HFF-Myc (cell line): ENCODE measurements at places on chromosomes 12 and 14.

- DNase-seq: no peak
Observed at GRCh38 chr12:8453796-8454195, 2.0 kb upstream of the CLEC6A start.

DNA sequence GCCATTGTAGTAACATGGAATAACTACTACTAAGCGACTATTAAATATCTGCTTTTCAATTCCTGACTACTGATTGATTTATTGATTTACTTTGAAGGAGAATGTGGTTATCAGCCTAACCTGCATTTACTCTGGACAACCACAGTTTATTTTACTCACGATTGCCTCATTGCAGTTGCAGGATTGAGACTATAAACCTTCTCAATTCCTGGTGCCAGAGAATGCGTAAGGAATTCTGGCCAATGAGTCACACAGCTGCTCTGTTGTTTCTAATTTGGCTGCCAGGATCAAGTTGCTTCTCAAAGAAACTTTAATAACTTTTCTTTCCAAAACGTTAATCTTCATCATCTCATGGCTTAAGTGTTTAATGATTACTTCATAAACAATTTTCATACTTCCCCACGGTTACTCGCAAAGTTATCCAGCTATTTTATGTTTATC, 13.1 kb upstream of the TMTC1 start:
- peak; percentile 31 for DNase-seq

DNA sequence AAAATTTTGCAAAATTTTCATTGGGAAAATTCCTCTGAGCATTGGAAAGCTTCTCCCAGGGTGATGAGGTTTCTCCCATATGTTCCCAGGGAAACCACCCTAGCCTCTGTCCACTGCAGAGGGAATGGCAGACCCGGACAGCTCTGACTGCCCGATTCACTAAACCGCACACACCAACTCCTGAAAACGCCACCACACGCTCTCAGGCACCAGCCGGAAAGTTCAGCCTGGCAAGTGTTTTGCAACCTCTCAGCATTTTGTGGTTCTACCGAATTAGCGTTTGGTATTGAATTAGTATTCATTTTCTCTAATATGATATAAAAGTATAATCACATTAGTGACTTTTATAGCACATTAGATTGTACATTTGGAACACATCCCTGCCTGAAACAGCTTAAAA, 213.4 kb downstream of the PHETA1 start:
- no peak for DNase-seq

DNA sequence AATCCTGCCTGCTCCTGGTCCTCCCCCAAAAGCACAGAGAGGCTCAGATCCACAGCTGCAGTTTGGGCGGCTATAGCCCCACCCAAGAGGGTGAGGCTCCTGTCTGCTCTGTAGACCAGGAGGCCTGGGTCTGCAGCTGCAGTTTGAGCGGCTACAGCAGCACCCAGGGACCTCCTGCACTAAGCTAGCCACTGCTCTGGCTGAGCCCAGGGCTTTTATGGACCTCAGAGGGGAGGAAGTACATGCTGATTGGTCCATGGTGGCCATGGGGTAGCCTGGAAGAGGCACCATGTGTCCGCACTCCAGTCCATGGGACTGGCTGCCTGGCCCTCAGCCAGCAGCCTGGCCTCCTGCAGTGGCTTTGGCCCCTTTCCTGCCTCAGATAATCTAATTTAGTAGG, 49.6 kb upstream of the GSC start:
- no peak for DNase-seq

DNA sequence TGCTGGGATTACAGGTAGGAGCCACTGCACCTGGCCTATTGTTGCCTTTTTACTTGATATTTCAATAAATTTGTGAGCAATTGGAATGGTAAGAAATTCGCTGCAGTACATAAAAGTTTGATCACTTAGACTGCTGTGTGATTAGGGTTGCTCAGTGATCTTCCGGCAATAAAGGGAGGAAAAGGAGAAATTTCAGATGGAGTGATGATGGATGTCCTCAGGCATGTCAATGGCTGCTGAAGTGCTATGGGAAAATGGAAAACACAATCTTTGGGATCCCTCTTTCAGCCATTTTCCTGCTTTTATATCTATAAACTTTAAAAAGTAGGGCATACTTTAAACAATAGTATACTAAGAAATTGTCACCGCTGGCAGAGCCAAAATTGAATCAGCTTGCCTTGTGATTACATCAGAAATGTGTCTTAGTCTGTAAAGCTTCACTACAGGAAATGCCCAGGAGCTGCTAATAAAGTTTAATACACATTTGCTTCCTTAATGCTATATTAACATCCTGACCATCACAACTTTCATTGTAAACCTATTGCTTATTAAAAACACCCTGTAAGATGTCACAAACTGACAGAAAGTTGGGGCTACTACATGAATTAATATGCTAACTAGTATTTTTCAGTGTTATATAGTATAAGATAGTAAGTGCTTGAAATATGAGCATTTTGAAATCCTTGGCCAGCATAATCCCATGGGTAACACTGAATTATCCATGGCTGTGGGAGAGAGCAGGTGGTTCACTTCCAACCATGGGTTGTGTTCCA, 13.7 kb upstream of the FBXL14 start:
- no peak for DNase-seq

- DNase-seq: no peak
Observed at GRCh38 chr12:2813214-2814185, 1.0 kb downstream of the ITFG2 start.

GRCh38 chr14:43165651-43166050, 1341.4 kb downstream of the FSCB start:
- no peak for DNase-seq

GRCh38 chr14:75515629-75515996, 6.7 kb upstream of the BATF start:
- DNase-seq: no peak

DNA sequence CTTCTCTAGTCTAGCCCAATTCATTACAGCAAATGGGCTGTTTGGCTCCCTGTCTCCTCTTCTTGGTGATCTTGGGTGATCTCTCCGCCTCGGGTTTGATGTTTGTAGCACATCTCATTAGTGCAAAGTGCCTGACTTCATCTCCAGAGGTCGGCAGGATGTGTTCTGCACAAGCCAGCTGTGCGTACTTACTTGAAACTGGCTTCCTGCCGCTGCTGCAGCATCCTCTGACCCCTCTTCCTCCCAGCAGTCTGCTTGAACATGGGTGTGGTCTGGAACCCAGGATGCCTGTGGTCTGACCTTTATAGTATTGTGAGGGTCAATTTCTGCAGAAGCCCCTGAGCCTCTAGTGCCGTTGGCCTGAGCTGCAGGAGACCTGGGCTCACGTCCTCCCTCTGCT, 99.2 kb downstream of the BEGAIN start:
- no peak for DNase-seq

DNA sequence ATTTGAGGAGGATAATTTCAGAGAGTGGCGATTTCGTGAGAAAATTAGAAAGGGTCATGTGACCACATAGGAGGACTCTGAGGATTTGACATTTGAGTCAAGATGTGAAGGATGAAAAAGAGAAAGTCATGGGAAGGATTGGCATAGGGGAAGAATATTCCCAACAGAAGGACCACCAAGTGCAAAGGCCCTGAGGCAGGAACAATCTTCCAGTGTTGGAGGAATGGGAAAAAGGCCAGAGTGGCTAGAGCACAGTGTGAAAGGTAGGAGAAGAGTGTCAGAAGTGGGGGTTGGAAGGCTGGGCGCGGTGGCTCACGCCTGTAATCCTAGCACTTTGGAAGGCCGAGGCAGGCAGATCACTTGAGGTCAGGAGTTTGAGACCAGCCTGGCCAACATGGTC, 3.9 kb upstream of the PPP1CC start:
- DNase-seq: no peak

GRCh38 chr14:58055497-58056010, 96.5 kb downstream of the ARMH4 start:
- DNase-seq: no peak

DNA sequence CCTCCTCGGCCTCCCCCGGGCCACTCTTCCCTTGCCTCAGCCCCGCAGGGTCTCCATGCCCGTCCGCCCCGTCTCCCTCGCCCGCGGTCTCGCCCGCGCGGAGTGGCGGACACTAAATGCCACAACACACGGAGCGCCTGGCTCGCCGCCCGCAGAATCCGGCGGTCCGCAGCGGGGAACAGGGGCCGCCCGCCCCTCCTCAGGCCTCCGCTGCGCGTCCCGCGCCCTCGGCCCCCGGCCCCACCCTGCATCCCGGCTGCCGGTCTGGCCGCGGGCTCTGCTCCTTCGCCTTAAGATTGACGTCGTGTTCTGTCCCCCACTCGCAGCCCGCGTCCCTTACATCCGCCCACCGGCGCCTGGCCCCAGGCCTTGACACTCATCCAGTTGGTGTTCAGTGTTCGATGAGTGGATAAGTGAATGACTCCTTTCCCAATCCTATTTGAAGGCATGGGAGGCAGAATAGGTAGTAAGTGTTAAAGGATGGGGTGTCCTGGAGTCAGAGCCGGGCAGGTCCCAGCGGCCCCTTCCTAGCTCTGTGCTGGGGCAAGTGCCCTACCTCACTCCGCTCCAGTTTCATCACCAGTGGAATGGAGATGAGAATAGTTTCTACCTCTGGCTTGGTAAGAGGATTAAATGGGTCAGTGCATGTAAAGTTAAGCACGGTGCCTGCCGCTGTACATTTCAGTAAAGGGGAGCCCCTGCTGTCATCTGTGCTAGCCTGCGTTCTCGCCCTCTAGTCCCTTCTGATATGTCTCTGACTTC, 622 bp downstream of the TECPR2 start:
- DNase-seq: no peak

DNA sequence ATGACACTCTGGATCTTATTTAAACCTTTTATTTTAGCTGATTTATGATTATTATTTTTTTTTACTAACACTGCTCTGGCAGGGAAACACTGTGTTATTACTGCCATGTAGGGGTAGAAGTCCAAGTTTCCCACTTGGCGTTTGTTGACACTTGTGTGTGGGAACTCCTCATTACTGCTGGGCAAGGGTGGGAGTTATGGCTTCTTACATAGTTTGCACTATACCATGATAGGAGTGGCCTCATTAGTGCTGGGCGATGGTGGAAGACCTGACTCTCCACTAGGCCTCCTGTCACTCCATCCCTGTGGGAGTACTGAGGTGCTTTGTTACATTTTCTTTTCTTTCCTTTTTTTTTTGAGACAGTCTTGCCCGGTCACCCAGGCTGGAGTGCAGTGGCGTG, 83.5 kb downstream of the BRMS1L start:
- no peak for DNase-seq

GRCh38 chr12:120757226-120757742, 31.7 kb downstream of the ACADS start:
- no peak for DNase-seq

GRCh38 chr14:36738269-36738668, 76.6 kb downstream of the PAX9 start:
- DNase-seq: no peak

DNA sequence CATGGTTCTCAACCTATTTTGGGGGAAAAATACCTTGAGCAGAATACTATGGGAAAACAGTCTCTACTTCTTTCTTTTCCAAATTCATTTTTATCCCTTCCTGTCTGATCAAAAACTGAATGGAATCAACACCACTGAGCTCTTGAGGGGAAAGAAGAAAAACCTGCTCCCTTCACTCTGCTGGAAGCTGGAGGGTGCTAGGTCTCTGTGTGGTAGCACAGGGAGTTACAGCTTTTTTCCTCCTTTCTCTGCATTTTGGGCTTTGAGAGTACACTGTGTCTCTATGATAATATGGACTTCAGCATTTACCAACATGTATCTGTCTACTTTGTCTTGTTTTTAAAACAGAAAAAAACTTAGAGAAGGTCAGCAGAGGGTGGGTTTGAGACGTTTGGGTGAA, 417.2 kb upstream of the SYT1 start:
- no peak for DNase-seq

GRCh38 chr12:34347367-34347766, 325.1 kb downstream of the ALG10 start:
- no peak for DNase-seq

GRCh38 chr14:88424573-88424972, 39.1 kb downstream of the SPATA7 start:
- DNase-seq: peak; percentile 19

DNA sequence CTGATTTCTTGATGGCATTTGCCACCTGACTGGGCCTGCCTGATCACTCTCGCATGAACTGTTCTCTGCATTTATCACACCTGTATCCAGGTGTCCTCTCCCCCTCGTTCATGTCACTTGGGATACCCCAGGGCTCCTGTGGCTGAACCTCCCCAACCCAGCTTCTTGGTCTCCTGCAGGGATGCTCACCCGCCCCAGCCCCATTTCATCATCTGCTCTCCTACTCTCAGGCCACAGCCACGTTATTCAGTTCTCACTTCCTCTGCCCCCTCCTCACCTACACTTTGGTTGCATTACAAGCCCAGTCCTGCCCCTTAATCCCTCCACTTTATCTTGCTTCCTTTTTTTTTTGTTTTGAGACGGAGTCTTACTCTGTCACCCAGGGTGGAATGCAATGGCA, 35.5 kb downstream of the TMBIM6 start:
- DNase-seq: no peak

- DNase-seq: no peak
Observed at GRCh38 chr14:72708708-72709475, 185.0 kb downstream of the DPF3 start.

GRCh38 chr12:123931686-123932321, 40.8 kb downstream of the CCDC92 start:
- DNase-seq: no peak

DNA sequence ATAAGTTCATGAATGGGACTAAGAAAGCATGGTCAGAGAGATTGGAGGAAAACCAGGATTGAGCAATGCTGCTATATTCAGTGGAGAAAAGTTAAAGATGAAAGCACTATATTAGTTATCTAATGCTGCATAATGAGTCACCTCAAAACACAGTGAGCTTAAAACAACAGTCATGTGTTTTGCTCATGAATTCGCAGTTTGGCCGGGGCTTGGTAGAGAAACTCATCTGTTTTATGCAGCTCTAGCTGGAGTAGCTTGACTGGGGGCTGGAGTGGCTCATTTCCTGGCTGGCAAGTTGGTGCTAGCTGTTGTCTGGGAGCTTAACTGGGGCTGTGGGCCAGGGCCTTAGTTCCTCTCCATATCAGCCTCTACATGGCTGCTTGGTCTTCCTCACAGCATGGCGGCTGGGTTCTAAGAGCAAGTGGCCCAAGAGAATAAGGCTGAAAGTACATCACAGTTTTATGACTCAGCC, 90.1 kb downstream of the ADCK1 start:
- DNase-seq: no peak

DNA sequence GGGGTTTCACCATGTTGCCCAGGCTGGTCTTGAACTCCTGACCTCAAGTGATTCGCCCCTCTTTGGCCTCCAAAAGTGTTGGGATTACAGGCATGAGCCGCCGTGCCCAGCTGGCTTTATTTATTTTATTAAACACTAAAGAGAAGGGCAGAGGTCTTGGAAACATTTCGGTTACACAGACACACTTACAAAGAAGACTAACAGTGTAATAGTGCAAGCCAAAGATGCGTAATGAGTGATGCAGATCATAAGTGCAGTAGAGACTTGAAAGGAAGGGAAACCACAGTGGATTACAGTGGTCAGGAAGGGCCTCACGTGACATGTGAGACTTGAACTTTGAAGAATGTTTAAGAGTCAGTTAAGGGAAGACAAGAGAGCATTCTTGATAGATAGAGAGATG, 33.9 kb upstream of the CDK17 start:
- peak; percentile 75 for DNase-seq

- DNase-seq: peak; percentile 73
Observed at GRCh38 chr14:53537422-53538315, 384.5 kb upstream of the DDHD1 start.
